ENCODE measurements at places on chromosomes 4 and X. TPM values are rescaled to one million over a fixed set of nuclear protein-coding genes. Genes with fewer than 3 reads are reported as not detected.

Gene CENPI
- 40.7 TPM for total RNA-seq

Gene MAGEB10
- total RNA-seq: not detected

Gene DCTD
- 99.7 TPM for total RNA-seq

- DNase-seq: no peak
- H3K27me3 ChIP-seq: no peaks in the 10 kb centered on the region
- H3K4me3 ChIP-seq: no peak overlapping the region
- H3K36me3 ChIP-seq: peaks cover 19% of the 10 kb centered on the region
These were observed 30.2 kb downstream of the PPP2R3B start for GRCh38 chrX:356385-357034.

GRCh38 chr4:113901994-113902787 lies 77.3 kb downstream of the ARSJ start:
- H3K4me3 ChIP-seq: no peak overlapping the region
- no peaks in the 10 kb centered on the region for H3K4me1 ChIP-seq
- H3K36me3 ChIP-seq: peaks cover 43% of the 10 kb centered on the region
- H3K27ac ChIP-seq: no peak overlapping the region
- no peak for DNase-seq

- H3K4me3 ChIP-seq: peak overlapping the region; percentile 27
- H3K27ac ChIP-seq: peak overlapping the region; percentile 54
- no peaks in the 10 kb centered on the region for H3K36me3 ChIP-seq
- H3K27me3 ChIP-seq: no peaks in the 10 kb centered on the region
These were observed 42.4 kb downstream of the KDM6A start for GRCh38 chrX:44915361-44915868.

- no peak overlapping the region for H3K27ac ChIP-seq
- peaks cover 13% of the 10 kb centered on the region for H3K4me1 ChIP-seq
- H3K4me3 ChIP-seq: no peak overlapping the region
- DNase-seq: no peak
These were observed 54.7 kb upstream of the MYOZ2 start for GRCh38 chr4:119080721-119081541.

DNA sequence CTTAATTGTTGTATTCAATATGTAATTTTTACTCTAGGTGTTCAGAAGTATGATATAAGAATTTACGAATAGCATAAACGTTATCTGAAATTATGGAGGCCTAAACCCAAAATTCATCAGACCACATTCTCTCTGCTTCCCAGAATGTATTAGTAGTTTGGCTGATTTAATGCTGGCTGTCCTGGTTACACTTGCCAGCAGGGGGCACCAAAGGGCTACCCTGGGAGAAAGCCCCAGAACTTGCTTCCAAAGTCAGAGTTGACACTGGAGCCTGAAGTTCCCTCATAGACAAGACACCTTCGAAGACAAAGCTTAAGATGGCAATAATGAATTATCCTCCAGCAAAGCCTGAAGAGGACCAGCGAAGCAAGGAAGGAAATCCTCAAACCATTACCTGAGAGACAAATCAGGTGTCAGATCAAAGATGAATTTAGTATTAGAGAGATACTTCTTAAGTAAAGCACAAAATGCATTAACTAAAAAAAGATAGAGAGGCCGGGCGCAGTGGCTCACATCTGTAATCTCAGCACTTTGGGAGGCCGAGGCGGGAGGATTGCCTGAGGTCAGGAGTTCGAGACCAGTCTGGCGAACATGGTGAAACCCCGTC lies 11.3 kb upstream of the ANOS1 start:
- no peaks in the 10 kb centered on the region for H3K27me3 ChIP-seq
- H3K4me1 ChIP-seq: no peaks in the 10 kb centered on the region
- H3K4me3 ChIP-seq: no peak overlapping the region
- DNase-seq: peak; percentile 46

DNA sequence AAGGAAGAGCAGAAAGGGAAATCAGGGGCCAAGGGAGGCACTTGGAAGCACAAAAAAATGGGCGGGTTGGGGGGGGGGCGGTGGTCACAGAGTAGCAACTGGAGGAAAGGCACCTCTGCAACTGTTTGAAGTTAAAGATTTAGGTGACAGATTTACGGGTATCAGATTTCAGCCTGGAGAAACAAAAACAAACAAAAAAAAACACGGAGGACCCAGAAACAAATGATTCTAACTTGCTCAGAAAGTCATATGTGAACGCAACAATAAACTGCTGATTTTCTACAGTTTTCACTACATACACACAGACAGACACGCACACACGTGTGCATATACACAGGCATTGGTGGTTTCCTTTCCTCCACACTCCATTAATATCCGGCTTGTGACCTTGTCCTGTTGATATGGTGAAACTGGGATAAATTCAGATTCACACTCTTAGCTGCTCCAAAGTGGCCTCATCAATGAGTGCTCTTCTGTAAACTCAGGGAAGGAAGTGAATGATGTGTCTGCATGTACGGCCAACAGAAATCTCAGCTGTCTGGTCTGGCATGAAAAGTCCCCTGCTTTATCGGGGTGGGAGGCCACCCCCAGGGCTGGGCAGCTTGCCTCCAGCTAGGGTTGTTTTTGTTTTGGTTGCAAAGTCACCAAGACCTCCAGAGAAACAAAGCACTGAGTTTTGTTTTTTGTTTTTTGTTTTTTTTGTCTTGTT lies 54.3 kb downstream of the CHST7 start:
- peaks cover 23% of the 10 kb centered on the region for H3K4me1 ChIP-seq
- H3K27me3 ChIP-seq: no peaks in the 10 kb centered on the region
- peak overlapping the region; percentile 51 for H3K27ac ChIP-seq
- DNase-seq: no peak

Data from SJSA1 (cell line).